ENCODE measurements at places on chromosomes 2 and 18.

GRCh38 chr2:128041561-128041960 lies 13.7 kb upstream of the SAP130 start:
- no peak for DNase-seq

DNA sequence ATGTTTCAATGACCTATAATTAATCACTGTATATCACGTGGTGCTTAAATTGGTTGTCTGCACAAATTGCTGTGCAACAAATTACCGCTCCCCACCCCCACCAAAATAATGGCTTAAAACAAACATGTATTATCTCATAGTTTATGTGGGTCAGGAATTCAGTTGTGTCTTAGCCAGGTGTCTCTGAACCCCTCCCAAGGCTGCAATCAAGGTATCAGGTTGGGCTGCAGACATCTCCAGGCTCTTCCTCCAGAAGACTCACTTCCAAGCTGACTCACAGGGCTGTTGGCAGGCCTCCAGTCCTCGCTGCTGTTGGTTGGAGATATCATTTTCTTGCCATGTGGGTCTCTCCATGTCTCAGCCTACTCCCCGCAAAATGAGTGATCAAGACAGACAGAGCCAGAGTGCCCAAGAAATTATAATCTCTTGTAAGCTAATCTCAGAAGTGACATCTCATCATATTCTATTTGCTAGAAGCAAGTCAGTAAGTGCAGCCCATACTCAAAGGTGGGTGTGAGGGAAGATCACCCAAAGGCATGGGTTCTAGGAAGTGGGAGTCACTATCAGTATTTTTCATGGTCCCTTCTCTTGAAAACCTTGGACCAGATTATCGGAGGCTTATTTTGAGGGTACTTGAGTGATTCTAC lies 38.4 kb downstream of the SPC25 start:
- DNase-seq: no peak

DNA sequence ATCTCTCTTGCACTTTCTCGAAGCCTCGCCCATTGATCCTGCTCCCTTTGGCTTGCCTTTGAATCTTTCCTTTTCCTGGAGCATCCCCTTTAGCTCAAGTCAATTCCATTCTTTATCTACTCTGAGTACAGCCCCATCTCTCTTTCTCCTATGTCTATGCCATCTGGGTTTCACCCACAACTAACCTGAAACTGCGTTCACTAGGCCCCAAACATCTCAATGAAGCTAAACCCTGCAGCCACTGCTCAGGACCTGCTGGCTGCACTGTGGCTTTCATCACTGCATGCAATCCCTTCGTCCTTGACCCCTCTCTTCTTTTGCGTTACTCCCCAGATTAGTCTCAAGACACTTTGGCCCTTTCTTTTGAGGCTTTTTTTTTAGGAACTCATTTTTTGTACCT lies 81.6 kb upstream of the CYRIA start:
- no peak for DNase-seq

DNA sequence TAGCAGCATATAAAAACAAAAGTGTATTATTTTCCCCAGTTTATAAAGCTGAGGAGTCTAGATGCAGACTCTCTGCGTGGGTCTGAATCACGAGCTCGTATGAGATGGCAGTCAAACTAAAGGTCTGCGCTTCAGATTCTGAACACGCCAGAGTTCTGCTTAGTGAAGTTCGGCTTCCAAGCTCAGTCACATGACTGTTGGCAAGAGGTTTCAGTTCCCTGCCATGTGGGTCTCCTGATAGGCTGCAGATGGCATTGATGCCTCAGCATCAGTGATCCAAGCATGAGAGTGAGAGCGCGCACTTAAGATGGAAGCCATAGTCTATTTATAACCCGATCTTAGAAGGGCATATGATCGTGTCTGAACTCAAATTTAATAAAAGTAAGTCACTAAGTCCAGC lies 242.8 kb upstream of the DOK6 start:
- DNase-seq: no peak

GRCh38 chr2:236498369-236498768 lies 71.3 kb upstream of the ACKR3 start:
- DNase-seq: no peak

DNA sequence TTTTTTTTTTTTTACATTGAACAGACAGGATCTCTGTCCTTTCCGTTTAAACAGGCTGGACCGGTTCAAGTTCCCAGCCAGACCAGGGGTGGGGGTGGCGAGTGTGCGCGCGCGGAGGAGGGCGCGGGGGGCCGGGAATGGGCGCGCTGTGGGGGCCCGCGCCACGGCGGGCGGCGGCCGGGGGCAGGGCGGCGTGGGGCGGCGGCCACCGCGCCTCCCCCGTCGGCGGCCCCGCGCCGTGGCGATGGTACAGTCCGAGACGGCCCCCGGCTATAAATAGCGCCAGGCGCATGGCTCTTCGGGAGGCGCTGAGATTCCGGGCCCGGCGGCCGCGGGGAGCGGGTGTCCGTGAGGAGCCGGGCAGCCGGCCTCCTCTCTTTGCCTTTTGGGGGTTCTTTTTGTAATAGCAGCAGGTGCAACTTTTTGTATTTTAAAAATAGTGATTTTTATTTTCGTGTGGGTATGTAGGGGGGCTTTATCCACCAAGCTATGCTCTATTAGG lies 430 bp upstream of the CELF4 start:
- DNase-seq: no peak

GRCh38 chr2:24672589-24672988 lies 120.6 kb downstream of the PTRHD1 start:
- DNase-seq: no peak

DNA sequence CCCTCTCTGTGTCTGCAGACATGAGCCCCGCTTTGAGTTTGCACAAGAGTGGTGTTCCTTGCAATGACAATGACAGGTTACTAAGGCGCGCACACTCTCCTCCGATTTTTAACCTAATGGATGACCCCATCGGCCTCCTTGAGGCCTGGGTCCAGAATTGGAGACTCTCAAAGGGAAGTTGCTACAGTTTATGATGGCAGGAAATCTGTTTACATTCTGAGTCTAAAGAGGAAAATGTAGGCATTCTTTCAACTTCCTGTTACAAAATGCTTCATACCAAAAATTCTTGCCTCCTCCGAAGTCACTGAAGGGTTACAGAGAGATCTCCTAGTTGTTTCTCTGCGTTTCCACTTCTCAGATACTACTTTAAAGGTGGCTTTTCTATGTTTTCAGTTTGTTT lies 225.3 kb upstream of the AGAP1 start:
- DNase-seq: no peak

- no peak for DNase-seq
Measured at GRCh38 chr18:10930076-10930475, 219.3 kb downstream of the PIEZO2 start.

GRCh38 chr2:43267381-43267780 lies 41.0 kb upstream of the ZFP36L2 start:
- DNase-seq: no peak

GRCh38 chr2:238106698-238107524 lies 6.8 kb downstream of the ESPNL start:
- no peak for DNase-seq

DNA sequence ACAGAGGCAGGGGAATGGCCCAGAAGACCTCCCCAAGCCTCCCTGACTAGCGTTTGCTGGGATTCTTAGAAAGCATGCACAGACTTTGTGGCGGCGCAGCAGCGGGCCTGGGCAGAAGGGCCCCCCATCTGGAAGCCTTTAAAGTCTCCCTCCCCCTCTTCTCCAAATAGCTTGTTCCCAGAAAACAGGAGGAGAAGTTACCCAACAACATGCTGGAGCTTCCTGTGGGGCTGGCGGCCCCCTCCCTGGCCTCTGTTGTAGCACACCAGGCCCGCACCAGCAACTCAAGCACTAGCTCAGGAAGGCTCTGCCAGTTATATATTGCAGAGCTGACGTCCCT lies 334.8 kb downstream of the DYSF start:
- DNase-seq: no peak

GRCh38 chr2:64135421-64135820 lies 8.8 kb downstream of the PELI1 start:
- no peak for DNase-seq

GRCh38 chr2:6927753-6928152 lies 10.5 kb downstream of the RNF144A start:
- no peak for DNase-seq

DNA sequence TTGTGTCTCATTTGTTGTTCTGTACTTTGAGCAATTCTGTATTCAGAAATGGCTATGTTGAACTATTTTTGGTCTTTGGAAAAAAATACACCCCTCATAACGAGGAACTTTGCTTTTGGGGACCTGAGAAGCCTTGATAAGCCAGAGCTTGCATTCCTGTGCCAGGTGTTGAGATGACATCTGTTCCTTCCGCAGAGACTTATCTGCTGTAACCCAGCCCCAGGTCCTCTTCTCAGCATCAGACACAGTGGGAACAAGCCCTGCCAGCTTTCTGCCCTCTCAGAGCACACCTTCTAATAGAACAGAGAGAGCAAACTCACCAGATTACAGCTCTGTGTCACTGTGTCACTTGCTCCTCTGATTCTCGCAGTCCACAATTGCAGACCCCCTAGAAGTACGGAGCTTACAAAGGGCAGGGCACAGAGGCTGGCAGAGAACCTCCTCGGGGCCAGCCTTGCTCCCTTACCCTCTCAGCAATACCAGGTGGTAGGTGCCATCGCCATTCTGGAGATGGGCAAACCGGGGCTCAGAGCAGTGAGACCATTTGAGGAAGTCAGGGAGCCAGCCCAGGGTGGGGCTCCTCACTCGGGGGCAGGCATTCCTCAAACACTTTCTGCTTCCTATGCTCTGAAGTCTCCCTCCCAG lies 97.4 kb downstream of the DDX1 start:
- DNase-seq: no peak

- DNase-seq: no peak
Measured at GRCh38 chr2:50515638-50516037, 516.3 kb downstream of the NRXN1 start.

DNA sequence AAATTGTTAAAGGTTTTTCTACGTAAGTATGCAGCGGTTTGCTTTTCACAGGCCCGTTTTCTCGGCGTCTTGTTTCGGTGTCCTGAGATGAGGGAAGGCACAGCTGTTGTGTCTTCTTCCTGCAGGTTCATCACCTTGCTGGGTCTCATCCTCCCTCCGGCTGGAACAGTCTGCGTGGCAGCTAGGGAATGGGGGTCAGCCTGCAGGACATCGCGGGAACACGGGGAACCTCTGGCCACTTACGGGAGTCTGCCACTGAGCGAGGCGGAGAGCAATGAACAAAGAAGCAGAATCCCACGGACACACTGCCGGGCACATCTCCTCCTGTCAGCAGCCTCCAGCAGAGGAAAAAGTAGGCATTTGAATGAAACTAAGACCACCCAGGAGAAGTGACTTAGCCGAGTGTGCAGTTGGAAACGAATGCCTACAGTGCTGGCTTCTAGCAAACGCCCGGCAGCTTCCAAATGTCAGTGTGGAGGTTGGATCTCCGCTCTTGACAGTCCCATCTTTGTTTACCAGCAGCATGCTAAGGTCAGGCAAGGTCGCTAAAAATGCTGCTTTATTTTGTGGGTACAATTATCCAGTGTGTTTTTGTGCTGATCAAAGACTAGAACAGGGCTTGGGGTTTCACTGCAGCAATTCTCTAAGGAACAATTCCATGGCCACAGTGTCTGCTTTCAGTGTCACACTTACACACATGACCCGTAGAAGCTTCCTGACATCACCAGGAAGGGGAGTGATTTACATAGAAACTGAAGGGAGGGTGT lies 109.8 kb upstream of the SEC11C start:
- DNase-seq: no peak

- no peak for DNase-seq
Measured at GRCh38 chr2:238296638-238297457, 8.4 kb upstream of the PER2 start.

GRCh38 chr2:198662905-198663304 lies 794.8 kb downstream of the SATB2 start:
- DNase-seq: no peak

DNA sequence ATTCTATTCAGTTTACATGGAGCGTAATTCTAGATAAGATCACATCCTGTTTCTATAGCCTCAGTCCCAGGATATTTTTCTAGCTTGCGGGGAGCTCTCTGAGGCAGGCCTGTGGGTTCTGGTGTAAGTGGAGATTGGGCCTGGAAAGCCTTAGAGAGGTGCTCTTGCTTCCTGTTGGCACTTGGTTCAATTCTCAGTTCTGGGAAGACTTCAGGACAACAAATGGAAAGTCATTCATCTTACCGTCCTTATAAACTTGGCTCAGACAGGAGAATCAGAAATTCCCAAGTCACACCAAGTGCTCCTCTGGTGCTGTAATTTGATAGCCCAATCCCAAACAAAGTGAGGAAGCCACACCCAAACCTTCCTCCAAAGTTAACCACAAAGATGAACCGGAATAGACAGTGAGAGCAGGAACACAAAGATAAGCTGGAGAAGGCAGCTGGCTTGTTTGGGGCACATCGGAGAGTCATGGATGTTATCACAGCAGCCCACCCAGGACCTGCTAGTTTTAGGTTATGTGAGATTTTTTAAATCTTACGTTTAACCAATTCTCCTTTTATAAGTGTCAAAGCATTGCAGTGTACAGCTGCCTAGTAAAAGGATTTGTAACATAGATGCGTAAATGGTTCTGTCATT lies 144.3 kb upstream of the MAP3K20 start:
- DNase-seq: no peak

DNA sequence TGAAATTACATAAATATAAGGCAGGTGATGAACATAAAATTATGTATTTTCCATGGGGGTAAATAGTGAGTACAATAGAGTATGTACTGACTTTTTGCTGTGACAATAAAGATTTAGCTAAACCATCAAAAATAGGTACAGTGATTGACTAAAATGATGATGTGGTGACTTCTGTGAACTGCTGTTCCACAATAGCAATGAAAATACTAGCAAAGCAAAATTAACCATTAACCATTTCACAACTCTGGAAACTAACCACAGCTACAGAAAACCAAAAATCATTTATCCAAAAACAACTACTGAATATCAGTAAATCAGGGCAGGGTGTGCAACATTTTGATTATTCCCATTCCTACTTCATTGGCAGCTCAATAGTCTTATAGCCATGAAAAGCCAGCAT lies 161.4 kb upstream of the GYPC start:
- no peak for DNase-seq

- no peak for DNase-seq
Measured at GRCh38 chr2:149063177-149063576, 24.7 kb downstream of the LYPD6B start.

DNA sequence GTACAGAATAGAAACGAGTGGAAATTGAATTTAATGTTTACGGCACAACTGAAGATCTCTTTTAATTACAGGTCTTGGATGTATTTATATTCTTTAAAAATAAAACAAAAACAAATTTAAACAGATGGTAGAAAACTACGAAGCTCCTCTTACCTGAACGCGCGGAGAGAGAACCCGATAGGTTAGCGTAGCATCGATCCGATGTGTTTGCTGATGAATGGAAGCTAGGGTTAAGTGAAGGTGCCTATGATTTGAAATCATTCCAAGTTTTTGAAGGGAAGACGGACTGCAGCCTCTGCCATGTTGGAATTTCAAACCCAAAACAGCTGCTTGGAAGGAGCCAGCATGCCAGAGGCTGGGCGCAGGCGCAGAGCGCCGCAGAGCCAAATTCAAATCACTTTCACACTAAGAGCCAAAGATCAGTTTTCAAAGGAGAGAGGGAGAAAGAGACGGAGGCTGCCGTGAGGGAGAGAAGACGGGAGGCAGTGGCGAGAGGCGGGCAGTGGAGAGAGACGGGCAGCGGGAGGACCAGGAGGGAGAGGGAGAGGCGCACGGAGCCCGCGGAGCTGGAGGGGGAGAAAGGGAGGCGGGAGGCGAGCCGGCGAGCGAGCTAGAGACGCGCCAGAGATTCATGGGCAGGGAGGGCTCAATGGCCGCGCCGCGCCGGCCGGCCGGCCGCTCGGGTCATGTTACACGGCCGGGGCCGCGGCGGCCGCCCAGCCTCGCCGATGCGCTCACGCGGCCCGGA lies at the start of gene FIGN:
FIGN (minus strand) TSS at position 324 of the 748 bp plus-strand sequence. CDS start 1,081 bp downstream, outside the sequence.
- DNase-seq: peak; percentile 75

All from NCI-H2081 treated with DMSO at 0.1 percent for 48 hours (cell line).